Naive thymus-derived CD4-positive, alpha-beta T cell (primary cell): ENCODE measurements at places on chromosomes 16 and 17. TPM values are rescaled to one million over a fixed set of nuclear protein-coding genes. Genes with fewer than 3 reads are reported as not detected.

The BIRC5 gene
- total RNA-seq: not detected

The SMTNL2 gene
- not detected for total RNA-seq

The ZNF652 gene
- total RNA-seq: 62.8 TPM

DNA sequence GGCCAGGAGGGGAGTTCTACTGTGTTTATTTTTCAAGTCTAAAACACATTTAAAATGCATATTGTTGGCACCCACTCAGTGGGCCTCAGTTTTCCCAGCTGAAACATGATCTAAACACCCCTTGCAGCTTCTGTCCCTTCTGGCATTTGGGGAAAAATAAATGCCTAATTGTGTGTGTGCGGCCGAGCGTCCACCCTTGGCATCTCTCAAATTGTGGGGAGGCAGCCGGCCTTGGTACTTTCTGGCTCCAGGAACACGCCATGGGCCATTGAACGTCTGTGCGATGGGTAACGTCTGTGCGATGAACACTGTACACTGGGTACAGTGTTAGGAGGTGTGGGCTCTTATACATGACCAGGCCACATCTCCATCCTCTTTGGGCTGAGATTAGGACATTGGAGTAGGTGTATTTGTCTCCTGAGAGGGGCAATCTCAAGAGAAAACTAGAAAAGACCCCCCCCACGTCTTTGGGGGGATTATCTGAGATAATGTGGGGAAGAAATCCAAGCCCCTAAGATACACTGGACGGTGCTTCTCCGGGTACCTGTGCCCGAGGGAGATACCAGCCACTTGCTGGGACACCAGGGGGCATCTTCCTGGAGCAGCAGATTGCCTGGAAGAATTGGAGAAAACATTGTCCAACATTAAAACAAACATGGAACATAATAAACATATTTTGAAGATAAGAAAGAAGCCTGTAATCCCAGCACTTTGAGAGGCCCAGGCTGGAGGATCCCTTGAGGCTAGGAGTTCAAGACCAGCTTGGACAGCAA lies 54.9 kb downstream of the RAB11FIP4 start:
- no peak for DNase-seq
- no peak overlapping the region for H3K27ac ChIP-seq
- no peaks in the 10 kb centered on the region for H3K36me3 ChIP-seq
- no peaks in the 10 kb centered on the region for H3K27me3 ChIP-seq
- no peak overlapping the region for H3K4me3 ChIP-seq

GRCh38 chr17:17849845-17850373 lies 13.1 kb upstream of the SREBF1 start:
- H3K27ac ChIP-seq: peak overlapping the region; percentile 70
- peaks cover 13% of the 10 kb centered on the region for H3K36me3 ChIP-seq
- peaks cover 35% of the 10 kb centered on the region for H3K4me1 ChIP-seq
- DNase-seq: peak; percentile 33
- H3K27me3 ChIP-seq: no peaks in the 10 kb centered on the region

DNA sequence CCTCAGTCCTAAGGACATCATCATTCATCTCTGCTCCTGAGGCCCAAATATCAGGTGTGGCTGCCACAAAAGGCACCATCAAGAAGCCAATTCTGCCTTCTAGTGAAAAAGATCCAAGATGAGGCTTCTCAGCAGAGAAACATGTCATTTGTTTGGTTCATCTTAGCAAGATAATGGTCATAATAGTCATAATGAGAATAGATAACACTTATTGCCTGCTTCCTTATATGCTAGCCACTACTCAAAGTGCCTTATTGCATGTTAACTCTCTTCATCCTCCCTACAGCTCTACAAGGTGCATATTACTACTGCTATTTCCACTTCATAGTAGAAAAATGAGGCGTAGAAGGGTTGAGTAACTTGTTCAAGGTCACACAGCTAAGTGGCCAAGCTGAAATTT lies 45.0 kb upstream of the MRPS23 start:
- H3K36me3 ChIP-seq: no peaks in the 10 kb centered on the region
- H3K27me3 ChIP-seq: no peaks in the 10 kb centered on the region
- no peak overlapping the region for H3K4me3 ChIP-seq
- H3K27ac ChIP-seq: no peak overlapping the region

GRCh38 chr17:50721194-50722010 lies 2.0 kb downstream of the LUC7L3 start:
- peaks cover 34% of the 10 kb centered on the region for H3K4me1 ChIP-seq
- peak; percentile 31 for DNase-seq
- H3K4me3 ChIP-seq: peak overlapping the region; percentile 92
- no peaks in the 10 kb centered on the region for H3K36me3 ChIP-seq
- peak overlapping the region; percentile 95 for H3K27ac ChIP-seq

DNA sequence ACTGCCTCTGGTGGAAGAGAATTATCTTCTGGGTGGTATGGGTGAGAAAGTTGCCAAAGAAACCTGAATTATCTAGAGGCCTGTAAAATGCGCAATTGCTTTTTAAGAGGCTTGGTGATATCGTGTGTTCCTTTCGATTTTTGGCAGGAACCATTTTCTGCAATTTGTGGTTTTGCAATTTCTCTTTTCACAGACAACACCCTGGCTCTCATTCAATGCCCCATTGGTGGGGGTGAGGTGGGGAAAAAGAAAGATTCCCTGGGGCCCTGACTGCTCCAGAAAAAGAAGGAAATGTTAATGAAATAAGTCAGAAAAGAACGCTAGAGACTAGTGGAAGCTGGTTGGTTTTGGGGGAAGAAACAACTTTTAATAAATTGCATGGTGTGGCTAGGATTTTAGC lies 77.4 kb downstream of the ANKFN1 start:
- H3K27ac ChIP-seq: no peak overlapping the region
- H3K4me3 ChIP-seq: no peak overlapping the region
- no peak for DNase-seq

- peaks cover 4% of the 10 kb centered on the region for H3K27me3 ChIP-seq
- H3K27ac ChIP-seq: no peak overlapping the region
- H3K4me1 ChIP-seq: peaks cover 8% of the 10 kb centered on the region
- no peaks in the 10 kb centered on the region for H3K36me3 ChIP-seq
Measured at GRCh38 chr16:67395458-67396158, 2.3 kb upstream of the TPPP3 start.

DNA sequence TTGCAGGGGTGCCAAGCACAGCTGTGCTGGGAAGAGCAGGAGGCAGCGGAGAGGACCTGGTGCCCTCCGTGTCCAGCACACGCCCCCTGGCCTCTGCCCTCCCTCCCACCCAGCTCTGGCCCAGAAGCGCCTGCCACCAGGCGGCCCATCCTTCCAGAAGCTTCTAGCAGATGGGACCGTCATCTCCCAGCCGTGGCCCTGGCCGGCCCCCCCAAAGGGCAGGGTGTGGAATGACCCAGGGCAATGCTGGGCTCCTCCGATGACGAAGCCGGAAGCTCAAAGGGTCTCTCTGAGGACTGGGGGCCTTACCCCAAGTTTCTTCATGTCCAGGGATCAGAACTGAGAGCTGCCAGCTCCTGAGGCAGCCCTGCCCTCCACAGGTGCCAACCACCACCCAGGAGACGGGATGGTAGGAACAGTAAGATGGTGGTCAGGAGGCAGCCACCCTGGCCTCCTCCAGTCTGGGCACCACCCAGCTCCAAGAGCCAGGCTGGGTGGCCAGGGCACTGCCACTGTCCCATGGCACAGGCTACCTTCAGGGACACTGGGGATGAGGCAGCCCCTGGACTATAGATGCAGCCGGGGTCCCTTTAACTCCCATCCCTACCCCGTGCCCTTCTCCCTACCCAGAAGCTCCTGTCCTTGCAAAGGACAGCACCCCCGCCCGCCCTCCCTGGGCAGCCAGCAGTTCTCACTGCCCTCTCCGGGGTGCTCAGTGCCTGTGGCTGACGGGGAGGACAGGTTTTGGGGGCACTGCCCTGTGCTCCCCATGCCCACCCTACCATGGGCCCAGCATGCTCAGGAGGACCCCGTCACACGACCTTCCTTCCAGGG lies 6.5 kb upstream of the CDH15 start:
- no peaks in the 10 kb centered on the region for H3K4me1 ChIP-seq
- H3K36me3 ChIP-seq: no peaks in the 10 kb centered on the region
- H3K27me3 ChIP-seq: no peaks in the 10 kb centered on the region
- no peak overlapping the region for H3K27ac ChIP-seq
